ENCODE measurements at places on chromosomes 4 and X. TPM values are rescaled to one million over a fixed set of nuclear protein-coding genes. Genes with fewer than 3 reads are reported as not detected.

DNA sequence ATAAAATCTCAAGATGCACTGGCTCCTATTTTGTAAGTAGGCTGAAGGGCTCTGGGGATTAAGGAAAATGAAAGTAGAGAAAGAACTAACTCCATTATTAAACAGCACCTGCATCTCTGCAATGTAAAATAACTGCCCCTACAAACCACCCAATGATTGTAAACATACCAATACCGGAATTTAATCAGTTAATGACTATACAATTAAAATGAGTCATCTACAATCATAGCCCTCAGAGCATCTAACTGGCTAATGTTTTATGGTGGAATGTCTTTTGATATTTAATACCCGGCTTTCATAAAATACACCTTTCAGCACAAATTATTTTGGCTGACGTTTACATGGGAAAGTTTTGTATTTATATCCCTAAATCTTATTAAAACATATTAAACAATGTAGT lies 142.3 kb downstream of the PAPSS1 start:
- DNase-seq: no peak

The SHROOM2 gene
- not detected for total RNA-seq

The AADAT gene
- not detected for total RNA-seq

GRCh38 chr4:165813606-165814005 lies 59.4 kb upstream of the TLL1 start:
- no peak for DNase-seq

DNA sequence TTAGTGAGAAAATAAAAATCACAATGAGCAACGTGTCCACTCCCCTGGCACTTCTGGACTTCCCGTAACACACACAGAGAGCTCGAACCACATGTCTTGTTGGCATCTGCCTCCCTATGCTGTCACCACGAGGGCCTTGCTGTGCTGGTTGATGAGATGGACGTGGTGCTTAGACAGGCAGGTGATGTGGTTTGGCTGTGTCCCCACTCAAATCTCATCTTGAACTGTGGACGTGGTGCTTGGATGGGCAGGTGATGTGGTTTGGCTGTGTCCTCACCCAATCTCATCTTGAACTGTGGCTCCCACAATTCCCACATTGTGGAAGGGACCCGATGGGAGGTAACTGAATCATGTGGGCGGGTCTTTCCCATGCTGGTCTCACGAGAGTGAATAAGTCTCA lies 40.0 kb downstream of the FGFRL1 start:
- no peak for DNase-seq

DNA sequence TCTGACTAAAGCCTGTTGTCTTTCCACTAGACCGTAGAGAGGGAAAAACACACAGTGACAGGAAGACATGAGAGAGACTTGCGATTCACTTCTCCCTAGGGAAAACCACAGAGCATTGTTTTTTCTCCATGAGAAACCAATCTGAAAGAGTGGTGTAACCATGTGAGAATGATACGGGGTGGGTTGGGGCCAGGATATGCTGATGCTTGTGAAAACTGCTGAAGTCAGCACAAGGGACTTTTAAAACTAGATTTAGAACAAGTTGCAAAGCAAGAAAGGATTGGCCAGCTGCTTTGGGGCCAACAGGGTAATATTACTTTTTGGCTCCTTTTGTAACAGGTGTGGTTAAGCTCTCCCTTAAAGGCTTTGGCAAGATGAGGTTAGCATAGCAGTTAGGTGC lies 66.1 kb downstream of the NHSL2 start:
- no peak for DNase-seq

DNA sequence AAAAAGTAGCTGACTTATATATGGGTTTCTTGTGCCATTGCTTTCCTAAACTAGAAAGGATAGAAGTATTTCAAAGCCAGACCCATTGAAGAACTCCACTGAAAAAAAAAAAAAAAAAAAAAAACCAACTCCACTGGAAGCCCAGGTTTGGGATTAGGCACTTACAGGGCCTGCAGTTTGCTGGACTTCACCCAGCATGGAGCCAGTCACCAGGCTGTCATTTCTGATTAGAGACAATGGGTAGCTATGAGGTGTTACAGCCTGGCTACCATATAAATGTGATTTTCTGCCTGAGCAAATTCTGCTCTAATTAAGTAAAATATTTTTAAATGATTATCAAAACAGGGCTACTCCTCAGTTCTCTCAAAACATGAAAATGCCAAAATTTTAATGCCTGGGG lies 49.5 kb downstream of the HS6ST2 start:
- no peak for DNase-seq

GRCh38 chr4:163922302-163922701 lies 427.8 kb downstream of the TMA16 start:
- DNase-seq: no peak

DNA sequence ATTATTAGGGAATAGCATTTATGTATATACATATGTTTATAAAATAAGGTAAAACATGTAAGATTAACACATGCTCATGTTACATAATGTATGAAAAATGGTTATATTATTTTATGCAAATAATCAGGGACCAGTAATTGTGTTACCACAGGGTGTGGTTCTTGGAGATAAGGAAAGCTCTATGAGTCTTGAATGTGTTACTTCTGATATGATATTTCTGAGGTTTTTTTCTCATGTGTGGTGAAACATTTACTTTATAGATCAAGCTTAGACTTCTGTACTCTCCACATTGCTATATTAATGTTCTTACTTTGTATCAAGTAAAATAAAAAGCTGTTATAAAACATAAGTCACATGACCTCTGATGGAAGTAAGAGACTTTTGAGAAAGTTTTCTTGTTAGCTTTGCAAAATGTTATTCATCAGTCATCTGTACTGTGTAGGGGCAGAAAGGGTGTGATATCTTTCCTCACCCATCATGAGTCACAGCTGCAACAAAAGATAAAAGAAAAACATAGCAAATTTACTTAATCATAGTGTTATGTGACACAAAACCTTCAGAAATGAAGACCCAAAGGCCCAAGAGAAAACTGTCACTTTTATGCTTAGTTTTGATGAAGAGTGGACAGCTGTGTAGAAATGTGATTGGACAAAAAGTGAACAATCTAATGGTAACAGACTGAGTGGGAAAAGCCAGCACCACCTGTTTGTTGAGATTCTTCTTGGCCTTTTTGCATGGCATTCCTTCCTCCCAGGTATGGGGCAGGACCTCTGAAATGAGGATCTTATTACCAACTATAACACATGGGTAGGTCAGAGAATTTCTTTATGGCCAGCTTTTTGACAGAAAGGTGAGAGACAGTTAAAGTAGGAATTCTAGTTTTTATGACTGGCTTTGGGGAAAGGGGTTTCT lies 632.3 kb downstream of the PDHA2 start:
- no peak for DNase-seq

The FGB gene
- not detected for total RNA-seq

DNA sequence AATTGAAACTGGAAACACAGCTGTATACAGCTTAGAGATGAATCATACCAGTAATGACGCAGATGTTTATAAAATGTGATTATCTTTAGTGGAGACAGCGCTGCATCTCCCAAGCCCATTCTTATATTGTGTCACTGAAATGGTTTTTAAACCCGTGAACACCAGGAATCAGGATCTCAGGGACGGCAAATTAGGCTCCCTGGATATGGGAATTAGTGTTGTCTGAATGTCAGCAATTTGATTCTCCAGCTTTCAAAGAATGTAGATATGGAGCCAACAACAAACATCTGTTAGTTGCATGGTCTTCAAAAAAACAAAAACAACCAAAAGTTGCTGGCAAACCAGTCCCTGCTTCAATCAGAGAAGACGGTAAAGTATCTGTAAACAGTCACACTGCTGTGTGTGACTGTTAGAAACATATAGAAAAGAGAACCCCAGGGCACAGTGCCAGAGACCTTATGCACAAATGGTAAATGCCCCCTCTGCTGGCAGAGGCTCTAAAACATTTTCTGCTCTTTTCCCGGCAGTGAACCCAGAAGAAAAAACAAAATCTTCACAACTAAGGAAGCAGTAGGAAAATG lies 351.9 kb upstream of the FTHL17 start:
- DNase-seq: no peak

DNA sequence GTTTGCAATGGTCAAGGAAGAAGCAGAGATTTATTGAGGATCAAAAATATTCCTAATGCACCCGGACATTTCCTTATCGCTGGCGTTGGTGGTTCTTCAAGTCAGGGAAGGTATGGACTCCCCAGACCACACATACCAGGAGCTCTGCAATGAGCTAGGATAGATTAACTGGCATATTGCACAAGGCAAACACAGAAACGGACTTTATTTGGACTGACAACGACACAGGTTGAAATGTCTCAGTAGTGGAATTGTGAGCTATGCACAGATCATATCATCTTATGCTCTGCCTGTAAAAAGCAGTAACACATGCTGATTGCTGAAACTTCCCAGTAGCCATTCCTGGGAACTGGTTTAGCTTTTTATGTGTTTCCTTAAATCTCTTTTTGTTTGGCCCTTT lies 1.7 kb downstream of the TSPAN7 start:
- DNase-seq: no peak

DNA sequence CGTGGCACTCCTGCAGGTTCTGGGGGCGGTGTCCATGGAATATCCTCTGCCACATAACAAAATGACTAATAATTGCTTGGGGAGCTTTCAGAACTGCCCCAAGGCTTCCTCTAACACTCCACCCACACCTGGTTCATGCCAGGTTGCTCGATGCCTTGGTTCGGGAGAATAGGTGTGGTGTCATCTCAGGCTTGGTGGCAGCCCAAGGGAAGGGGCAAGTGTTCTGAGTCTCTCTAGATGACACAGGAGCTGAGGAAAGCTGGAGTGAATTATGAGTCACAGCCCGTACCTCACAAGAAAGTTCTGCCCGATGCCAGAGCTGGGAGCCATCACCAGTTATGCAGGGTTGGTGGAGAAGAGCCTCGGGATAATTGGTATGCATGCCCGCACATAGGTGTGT lies 14.7 kb downstream of the FTSJ1 start:
- DNase-seq: no peak

- DNase-seq: peak; percentile 72
These were observed 16.0 kb upstream of the UVSSA start for GRCh38 chr4:1330761-1331590.

DNA sequence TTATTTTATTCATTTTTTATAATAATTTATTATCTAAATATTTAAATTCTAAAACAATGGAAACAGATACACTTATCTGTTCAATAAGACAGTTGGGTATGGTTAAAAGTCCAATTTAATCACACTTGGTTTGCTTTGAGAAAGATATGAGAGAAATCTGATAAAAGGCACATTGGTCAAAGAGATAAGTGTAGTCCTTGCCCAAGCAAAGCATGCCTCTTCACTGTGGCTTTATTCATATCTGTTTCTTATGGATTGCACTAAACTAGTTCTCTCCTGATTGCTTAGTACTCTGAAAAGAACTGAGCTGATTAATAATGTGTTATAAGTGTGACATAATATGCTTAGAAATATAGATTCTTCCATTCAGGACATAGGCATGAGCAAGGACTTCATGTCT lies 39.8 kb downstream of the CXCL1 start:
- no peak for DNase-seq

DNA sequence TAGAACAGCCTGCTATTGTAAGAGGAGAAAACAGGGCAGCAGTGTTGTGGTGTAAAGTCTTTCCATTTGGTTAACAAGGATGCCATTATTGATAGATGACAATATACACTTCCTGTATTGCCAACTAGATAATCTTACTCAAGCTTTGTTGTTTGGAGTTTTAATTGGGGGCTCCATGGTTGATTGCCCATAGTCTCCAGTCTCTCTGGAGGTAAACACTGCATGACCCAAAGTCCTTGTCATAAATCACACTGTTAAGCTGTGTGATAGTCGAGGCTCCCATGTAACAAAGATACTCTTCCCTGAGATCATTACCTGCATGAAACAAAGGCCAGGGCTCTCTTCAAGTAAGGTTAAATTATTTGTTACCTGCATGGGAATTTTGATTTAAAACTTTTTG lies 394.6 kb downstream of the C4orf33 start:
- DNase-seq: no peak

- DNase-seq: no peak
These were observed 23.8 kb upstream of the SORBS2 start for GRCh38 chr4:185835814-185836213.

- no peak for DNase-seq
These were observed 802.0 kb downstream of the RPA4 start for GRCh38 chrX:97685753-97686152.

DNA sequence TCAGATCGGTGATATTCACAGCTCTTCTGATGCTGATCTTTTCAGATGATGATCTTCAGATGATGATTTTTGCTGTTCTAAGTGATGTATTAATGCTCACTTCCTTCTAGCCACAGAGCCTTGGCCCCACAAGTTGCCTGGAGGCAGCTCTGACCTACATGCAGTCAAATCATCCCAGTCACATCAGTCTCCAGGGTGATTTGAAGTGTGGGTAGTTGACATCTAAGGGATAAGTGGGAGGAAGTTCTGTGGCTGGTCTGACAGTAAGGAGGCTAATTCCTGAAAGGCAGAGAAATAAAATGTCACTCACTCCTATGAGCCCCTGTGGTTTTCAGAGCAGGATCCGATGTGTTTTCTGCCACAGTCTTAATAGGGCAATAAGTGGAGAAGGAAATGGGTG lies 79.8 kb upstream of the RPL34 start:
- DNase-seq: no peak

- no peak for DNase-seq
These were observed 1393.3 kb downstream of the ARAP2 start for GRCh38 chr4:34850968-34851367.

- DNase-seq: no peak
These were observed 417.2 kb downstream of the TRAM1L1 start for GRCh38 chr4:116668190-116668589.

The TBC1D8B gene
- 2.2 TPM for total RNA-seq

The GCNA gene
- 4.3 TPM for total RNA-seq

GRCh38 chr4:144465546-144465945 lies 180.4 kb upstream of the HHIP start:
- no peak for DNase-seq

The PRR32 gene
- not detected for total RNA-seq

DNA sequence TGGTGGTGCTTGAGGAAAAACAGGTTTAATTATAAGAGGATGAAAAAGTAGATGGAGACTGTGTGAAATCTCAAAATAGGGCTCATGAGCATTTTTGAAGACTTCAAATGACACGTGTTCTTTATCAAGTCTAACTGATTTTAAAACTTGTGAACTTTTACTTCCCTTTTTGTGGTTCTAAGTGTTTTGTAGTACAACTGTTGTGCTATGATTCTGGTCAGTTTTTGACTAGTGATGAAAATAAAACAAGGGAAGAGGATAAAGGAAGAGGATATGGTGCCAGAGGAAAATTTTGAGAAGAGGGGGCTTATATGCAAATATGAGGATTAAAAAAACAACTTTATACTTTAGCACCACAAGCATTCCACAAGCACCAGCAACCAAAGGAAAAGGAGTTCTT lies 644.0 kb downstream of the RPA4 start:
- DNase-seq: no peak

DNA sequence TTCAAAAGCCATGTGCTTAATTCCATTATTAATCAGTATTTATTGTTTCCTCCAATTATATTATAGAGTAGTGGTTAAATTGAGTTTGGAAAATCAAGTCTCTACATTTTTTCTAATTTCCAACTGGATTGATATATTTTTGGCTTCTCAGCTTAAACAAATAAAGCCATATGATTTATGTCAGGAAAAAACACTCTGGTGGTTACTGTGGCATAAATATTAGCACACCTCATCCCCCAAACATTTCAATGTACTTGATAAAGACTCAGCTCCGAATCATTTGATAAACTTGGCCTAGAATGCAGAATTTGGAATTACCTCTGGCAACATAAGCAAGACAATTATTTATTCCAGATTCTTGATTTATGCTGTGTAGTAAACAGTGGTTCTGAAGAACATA lies 2313.8 kb downstream of the ARAP2 start:
- no peak for DNase-seq

All from activated CD8-positive, alpha-beta memory T cell treated with anti-CD3 and anti-CD28 coated beads, Interleukin-2, amount 10 ng/mL, durations not matched to agents 7 days and 5 days (primary cell).